ENCODE measurements at places on chromosomes 16 and 17.
A peak's percentile ranks its signal among the peaks of the same experiment; 100 is the strongest.

GRCh38 chr16:52953215-52953614 is 99.5 kb downstream of the CHD9NB start:
- DNase-seq = no peak

DNA sequence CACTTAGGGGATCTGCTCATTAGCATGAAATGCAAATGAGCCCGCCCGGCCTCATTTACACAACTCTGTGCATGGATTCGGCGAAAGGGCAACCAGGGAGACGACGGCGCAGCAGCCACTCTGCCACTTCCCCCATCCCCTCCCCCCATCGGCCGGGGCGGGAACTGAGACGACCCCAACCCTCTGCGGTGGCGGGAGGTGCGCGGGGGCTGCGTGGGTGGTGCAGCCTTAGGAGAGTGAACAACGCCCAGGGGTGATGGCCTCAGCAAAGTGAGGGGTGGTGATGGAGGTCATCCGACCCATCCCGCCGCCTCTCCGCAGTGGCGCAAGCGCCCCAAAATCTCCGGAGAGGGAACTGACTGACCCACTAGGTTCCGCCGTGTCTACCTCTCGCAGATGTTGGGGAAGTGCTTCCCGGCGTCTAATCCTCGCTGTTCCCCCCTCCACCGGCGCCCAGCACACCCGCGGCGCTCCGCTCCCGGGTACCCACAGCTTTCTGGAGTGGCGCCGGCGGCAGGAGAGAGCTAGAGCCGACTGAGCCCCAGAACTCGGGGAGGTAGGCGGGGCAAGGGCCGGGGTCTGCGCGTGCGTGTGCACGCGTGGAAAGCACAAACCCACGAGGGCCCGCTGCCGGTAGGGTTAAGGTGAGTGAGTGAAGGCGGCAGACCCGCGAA is 1.4 kb upstream of the CACNA1G start:
- no peak for DNase-seq

GRCh38 chr17:43914451-43914850 is 7.1 kb upstream of the MPP2 start:
- DNase-seq = no peak

- DNase-seq = no peak
Observed at GRCh38 chr16:46739934-46740333, 8.2 kb downstream of the MYLK3 start.

DNA sequence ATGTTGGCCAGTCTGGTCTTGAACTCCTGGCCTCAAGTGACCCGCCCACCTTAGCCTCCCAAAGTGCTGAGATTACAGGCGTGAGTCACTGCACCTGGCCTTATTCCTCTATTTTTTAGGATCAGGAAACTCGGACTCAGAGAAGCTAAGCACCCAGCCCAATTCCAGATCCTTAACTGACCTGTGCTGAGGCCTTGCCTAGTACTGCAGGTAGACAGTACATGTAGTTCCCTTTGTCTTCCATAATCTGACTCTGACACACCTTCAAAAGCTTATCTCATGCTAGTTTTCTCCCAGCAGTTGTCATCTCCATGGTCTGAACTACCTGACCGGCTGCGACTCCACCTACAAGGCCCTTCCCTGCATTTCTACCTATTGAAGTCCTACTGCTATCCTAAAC is 65.7 kb upstream of the AXIN2 start:
- DNase-seq = no peak

DNA sequence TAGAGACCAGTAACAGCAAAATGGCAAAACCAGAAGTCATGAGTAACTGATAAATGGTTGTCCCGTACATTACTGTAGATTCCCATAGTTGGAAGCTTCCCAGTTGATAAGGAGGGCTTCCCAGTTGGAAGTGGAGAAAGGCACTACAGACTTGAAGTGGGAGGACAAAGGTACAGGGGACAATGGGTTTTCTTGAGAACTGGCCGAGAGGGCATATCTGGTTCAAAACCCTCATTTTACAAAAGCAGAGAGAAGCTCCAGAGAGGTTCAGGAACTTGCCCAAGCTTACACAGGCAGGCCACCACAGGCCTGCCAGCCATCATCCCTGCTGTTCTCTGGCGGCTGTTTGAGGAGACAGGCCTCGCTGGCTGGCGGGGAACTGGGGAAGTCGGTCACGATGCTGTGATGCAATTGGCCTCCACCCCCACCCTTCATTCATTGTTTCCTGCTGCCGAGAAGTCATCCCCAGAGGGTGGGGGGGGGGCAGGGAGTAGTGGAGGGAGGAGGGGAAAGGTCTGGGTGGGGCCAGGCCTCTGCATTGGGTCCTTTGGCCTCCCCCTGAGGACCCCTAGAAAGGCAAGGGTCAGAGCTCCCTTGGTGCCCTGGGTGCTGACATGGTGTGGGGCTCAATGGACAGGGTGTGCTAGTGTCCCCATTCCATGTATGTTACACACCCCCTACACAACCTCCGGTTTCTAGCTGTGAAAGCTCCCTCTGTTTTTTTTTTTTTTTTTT is 3.0 kb downstream of the UBALD2 start:
- no peak for DNase-seq

DNA sequence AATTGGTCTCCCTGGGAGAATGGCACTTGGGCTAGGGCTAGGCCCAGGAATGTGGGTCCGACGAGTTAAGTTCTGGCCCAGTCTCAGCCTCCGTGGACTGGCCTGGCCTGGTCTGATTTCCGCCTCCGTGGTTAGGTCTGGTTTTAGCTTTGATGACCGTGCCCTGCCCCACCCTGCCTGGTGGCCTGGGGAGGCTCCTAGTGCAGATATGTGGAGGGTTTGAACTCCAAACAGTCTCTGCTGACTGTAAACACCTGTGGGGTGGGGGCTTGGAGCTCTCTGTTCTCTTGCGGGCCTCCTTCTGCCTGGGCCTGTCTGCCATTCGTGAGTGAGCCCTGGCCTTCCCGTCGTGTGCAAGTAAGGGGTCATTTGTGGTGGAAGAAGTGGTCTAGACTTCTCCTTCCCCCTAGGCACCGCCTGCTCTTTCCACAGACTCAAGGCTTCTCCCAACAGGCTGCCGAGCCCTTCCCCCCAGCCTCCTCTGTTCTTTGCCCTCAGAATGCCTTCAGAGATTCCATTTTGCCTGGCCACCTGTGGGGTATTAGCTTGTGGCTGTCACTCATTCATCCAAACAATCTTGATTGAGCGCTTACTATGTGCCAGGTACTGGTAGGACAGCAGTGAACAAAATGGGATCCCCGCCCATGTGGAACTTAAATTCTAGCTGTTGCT is 1.6 kb downstream of the ATP6V0C start:
- no peak for DNase-seq

GRCh38 chr17:41629826-41630670 is 5.7 kb upstream of the KRT17 start:
- no peak for DNase-seq

DNA sequence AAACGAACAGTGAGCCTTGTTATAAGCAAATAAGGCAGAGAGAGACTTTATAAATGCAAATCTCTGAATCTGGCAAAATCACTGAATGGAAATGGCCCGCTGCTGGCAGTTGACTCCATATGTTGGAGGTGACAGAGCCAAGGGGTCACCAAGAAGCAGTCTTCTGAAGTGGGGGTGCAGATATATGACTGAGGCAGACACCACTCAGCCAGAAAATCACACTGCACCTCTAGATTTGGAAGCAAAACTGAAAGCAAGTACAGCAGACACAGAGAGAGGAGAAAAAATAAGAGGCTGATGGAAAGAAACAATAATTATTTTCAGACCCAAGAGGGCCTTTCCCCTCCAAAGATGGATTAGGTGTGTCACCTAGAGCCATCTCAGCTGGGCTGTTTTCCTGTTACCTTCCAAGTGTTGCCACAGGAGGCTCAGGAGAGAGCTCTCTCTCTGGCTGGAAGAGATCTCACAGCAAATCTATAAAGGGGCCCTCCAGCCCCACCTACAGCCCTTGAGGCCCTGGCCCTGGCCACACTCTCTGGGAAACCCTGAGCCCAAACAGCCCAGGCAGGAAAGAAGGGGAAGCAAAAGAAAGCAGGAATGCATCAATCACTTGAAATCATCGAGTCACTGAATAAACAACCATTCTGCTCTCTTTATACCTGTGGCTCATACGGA is 585.1 kb upstream of the PSMD7 start:
- DNase-seq = no peak

DNA sequence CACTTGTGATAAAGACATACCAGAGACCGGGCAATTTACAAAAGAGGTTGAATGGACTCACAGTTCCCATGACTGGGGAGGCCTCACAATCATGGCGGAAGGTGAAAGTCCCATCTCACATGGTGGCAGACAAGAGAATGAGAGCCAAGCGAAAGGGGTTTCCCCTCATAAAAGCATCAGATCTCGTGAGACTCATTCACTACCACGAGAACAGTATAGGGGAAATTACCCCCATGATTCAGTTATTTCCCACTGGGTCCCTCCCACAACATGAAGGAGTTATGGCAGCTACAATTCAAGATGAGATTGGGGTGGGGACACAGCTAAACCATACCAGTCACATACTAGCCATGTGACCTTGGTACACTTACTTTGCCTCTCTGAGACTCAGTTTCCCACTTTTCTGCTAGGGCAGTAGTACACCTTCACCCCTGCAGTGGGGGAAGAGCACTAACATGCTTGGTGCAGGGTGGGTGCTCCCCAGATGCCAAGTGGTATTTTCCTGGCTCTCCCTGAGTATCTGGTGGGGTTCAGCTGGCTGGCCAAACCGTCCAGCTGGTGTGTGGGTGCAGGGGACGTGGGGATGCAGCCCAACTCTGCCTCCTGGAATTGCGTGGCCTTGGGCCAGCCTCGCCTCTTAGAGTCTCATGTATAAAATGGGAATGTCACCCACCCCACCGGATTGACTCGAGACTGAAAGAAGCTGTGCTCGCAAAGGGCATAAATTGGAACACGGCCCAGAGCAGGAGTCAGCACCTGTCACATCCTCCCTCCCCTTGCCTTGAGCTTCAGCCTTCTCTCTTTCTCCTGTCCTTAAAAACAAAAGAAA is 364.1 kb downstream of the CPPED1 start:
- DNase-seq = peak; percentile 40

DNA sequence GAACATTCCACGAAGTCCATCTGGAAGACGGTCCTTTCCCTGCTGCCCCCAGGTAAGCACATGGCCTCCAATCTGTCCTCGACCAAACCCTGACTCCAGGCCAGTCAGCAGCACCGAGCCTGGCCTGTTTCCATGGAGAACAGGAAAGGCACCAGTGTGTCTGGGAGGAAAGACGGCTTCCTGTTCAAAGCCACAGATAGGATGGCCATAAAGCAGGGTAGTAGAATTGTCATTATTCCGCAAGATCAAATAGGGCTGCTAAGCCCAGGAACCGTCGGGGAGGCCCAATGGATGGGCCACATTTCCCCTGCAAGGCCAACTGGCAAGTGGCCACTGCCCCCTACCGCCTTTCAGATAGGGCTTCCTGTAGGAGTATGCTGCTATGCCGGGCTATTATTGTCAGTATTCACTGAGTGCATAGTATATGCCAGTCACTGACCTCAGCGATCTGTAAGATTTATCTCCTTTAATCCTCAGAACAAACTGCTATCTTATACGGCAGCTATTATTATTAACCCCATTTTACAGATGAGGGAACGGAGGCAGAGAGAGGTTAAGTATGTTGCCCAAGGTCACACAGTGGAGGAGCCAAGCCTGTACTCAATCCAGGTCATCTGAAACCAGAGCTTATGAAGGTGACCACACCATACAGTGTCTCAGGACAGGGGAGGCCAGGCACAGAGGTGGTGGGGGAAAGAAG is 23.0 kb upstream of the PLCG2 start:
- no peak for DNase-seq

DNA sequence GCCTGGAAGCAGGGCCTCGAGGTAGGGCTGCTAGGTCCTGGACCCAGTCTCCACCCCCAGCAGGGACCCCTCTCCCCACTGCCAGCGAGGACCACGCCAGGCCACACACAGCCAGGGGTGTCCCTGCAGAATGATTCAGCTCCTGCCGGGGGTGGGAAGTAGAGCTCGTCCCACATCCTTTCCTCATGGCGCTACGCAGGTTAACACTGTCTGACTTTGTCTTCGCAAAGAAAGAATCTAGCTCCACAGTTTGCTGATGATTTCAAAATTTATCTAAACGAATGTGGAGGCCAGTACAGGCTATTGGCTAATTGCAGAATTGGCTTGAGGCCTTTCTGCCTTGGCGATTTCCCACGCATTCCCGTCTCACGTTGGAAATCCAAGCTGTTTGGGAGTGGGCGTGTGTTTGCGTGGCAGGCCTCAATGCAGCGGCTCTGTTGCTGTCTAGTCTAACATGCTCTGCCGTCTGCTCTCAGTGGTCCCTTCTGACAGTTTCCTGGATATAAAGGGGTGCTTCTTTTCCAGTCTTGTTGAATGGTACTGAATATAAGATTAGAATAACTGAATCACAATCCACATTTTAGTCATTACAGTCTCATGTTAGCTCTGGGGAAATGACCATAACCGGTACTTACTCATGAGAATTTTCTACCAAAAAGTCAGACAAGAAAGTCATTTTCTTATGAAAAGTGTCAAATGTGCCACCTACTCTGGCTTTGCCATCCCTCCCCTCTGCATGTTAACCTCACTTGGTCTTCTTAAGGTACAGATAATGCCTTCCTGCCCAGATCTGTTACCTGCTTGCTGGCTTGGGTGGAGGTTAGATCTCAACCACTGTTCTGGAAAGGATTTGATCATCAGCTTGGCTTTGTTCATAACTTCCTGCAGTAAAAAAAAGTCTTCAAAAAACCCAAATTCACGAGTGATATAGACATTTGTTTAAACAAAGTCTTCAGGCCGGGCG is 252.4 kb downstream of the NTN1 start:
- DNase-seq = no peak

- DNase-seq = no peak
Observed at GRCh38 chr17:56309897-56310296, 156.6 kb downstream of the ANKFN1 start.

DNA sequence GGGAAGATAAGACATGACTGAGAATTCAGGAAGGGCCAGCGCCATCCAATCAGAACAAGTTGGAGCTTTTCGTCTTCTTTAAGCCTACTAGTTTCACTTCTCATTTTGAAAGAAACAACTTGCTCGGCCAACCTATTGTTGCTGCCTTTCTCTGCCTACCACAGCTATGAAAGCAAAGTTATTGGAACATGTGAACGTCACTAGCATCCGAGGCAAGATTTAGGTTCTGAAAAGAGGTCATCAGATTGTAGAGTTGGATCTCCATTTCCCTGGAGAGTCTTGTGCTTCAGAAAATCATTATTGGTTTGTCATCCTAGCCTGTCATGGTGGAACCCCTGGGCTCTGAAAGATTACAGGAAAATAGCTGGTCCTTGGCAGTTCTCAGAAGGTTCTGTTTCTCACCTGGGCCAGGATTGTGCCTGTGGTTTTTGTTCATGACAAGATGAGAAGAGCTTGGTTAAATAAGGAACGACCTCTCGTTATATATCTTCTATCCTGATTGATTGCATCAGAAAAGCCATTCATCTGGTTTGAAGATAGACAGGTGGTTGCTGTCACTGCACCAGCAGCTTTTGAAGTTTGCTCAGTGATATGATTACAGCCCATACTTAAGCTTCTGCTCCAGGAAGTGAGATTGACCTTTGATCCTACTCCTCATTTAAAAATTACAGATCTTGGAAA is 25.3 kb downstream of the CDH13 start:
- DNase-seq = no peak
